ENCODE measurements at places on chromosomes 7 and 10. TPM values are rescaled to one million over a fixed set of nuclear protein-coding genes. Genes with fewer than 3 reads are reported as not detected.

DNA sequence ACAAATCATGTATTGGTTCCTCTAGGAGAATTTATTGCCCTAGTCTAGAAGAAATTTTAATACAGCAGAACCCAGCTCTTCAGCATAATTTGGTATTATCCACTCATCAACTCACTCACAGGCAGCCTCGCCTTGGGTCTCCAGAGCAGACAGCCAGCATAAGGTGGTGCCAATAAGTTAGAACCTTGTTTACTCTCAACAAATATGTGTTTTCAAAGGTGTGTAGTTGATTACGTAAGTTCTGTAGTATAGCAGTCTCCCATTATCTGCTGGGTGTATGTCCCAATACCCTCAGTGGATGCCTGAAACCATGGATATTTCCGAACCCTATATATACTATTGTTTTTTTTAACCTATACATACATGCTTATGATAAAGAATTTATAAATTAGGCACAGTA, 522.5 kb upstream of the LRRN3 start:
- no peaks in the 10 kb centered on the region for H3K4me1 ChIP-seq
- no peak overlapping the region for H3K27ac ChIP-seq
- no peak overlapping the region for H3K4me3 ChIP-seq
- H3K27me3 ChIP-seq = no peaks in the 10 kb centered on the region
- no peaks in the 10 kb centered on the region for H3K36me3 ChIP-seq
- DNase-seq = no peak

GRCh38 chr7:130400120-130400572, 19.9 kb downstream of the CPA1 start:
- H3K36me3 ChIP-seq = no peaks in the 10 kb centered on the region
- no peaks in the 10 kb centered on the region for H3K4me1 ChIP-seq
- no peaks in the 10 kb centered on the region for H3K27me3 ChIP-seq
- no peak overlapping the region for H3K27ac ChIP-seq
- DNase-seq = no peak
- H3K4me3 ChIP-seq = no peak overlapping the region

GRCh38 chr7:1158203-1159126, 1.5 kb downstream of the ZFAND2A start:
- H3K4me1 ChIP-seq = no peaks in the 10 kb centered on the region
- H3K4me3 ChIP-seq = peak overlapping the region; percentile 47
- H3K27me3 ChIP-seq = no peaks in the 10 kb centered on the region
- no peak for DNase-seq

- peaks cover 16% of the 10 kb centered on the region for H3K4me1 ChIP-seq
- H3K27ac ChIP-seq = no peak overlapping the region
- no peaks in the 10 kb centered on the region for H3K36me3 ChIP-seq
- H3K27me3 ChIP-seq = no peaks in the 10 kb centered on the region
- no peak for DNase-seq
These were observed 21.6 kb downstream of the TES start for GRCh38 chr7:116231949-116232348.

DNA sequence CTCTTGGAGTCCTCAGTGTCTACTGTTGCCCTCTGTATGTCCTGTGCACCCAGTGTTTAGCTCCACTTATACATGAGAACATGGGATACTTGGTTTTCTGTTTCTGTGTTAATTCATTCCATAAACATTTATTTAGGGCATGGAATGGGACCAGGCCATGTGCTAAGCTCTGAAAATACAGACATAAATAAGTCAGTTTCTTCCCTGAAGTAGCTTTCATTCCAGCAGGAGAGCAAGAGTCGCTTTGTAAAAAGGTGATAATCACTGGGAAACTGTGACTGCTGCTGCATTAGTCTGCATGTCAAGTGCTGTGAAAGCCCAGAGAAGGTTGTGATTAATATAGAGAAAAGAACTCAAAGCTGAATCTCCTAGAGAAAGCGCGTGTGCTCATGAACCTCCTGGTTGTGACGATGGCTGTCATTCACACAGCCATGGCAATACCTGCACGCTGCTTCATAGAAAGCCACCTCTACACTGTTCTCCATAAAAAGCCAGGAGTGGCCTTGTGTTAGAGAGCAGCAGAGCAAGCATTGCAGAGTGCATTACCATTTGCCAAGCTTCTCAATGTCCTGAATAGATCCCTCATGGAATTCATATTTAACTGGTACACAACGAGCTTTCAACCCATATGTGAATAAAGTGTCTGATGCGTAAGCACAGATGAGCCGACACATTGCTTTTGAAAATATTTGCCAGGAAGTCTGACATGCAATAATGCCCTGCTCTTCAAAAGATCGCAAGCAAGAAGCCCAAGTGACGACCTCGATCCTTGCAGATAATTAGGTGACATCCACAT, 30.6 kb upstream of the PITRM1 start:
- no peak overlapping the region for H3K27ac ChIP-seq
- no peak overlapping the region for H3K4me3 ChIP-seq
- no peak for DNase-seq
- H3K27me3 ChIP-seq = no peaks in the 10 kb centered on the region
- H3K36me3 ChIP-seq = no peaks in the 10 kb centered on the region

The ZNF786 gene
- total RNA-seq = 4.8 TPM

- H3K36me3 ChIP-seq = no peaks in the 10 kb centered on the region
- DNase-seq = no peak
- no peaks in the 10 kb centered on the region for H3K27me3 ChIP-seq
- no peaks in the 10 kb centered on the region for H3K4me1 ChIP-seq
- H3K27ac ChIP-seq = no peak overlapping the region
These were observed 223.5 kb upstream of the GHITM start for GRCh38 chr10:83915801-83916200.

GRCh38 chr10:79488336-79488735, 24.0 kb upstream of the EIF5AL1 start:
- H3K4me1 ChIP-seq = no peaks in the 10 kb centered on the region
- H3K4me3 ChIP-seq = no peak overlapping the region
- peak overlapping the region; percentile 39 for H3K27ac ChIP-seq
- no peaks in the 10 kb centered on the region for H3K27me3 ChIP-seq

DNA sequence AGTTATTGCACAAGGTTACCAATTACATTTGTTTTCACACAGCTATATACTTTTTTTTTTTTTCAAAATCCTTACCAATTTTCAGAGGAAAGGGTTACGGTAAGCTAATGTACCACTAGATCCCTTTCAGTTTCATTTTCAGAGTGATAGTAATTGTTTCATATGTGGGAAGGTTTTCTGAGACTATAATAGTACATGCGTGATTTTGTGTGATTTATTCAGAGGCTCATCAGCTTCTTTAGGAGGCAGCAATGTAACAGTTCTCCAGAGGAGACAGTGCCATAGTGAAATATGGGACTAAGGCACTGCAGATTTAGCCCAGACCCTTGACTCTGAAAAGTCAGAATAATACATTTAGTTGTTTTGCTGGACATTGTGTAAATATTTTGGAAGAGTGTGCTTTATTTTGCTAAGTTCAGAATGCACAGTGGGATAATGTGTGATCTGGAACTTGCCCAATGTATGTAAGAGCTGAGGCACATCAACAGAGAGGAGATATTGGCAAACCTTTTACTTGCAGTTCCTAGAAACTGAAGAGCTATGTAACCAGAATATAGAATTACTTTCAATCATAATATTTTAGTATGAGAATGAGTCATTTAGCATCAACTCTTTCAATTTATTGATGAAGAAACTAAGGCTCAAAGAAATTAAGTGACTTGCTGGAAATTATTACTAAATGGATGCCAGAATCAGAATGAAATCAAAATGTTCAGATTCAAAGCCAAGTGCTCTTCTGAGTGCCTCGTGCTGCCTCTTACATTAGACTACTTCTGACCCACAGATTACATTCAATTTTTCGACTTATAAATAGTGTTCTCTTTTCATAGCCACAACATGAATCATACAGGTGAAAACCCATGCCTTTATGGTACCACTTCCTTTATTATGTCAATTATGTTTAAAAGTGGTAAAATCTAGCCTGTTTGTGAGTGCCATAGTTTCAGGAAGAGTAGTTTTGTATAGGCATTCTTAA, 207.7 kb upstream of the TEX47 start:
- H3K27ac ChIP-seq = no peak overlapping the region
- H3K27me3 ChIP-seq = no peaks in the 10 kb centered on the region
- peak overlapping the region; percentile 16 for H3K4me3 ChIP-seq
- no peak for DNase-seq
- no peaks in the 10 kb centered on the region for H3K36me3 ChIP-seq
- no peaks in the 10 kb centered on the region for H3K4me1 ChIP-seq

DNA sequence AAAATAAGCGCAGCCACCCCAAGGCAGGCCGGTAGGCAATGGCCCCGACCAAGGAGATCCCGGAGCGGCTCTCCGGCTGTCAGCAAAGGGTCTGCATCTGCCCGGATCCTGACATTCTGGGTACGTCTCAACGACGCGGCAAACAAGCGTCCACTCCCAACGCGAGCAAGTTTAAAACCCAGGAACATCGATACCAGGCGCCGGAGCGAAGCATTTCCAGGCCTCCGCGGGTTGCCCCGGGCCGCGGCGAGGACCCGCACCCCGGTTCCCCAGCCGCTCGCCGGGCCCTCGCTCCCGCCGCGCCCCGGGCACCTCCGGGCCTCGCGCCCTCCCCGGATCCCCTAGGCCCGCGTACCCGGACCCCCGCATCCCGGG, 453 bp downstream of the URGCP start:
- no peaks in the 10 kb centered on the region for H3K27me3 ChIP-seq
- DNase-seq = peak; percentile 38
- peaks cover 6% of the 10 kb centered on the region for H3K4me1 ChIP-seq
- no peaks in the 10 kb centered on the region for H3K36me3 ChIP-seq
- H3K4me3 ChIP-seq = peak overlapping the region; percentile 56

GRCh38 chr7:49001610-49002033, 77.3 kb downstream of the CDC14C start:
- no peak overlapping the region for H3K4me3 ChIP-seq
- no peaks in the 10 kb centered on the region for H3K4me1 ChIP-seq
- DNase-seq = peak; percentile 37
- no peak overlapping the region for H3K27ac ChIP-seq
- H3K36me3 ChIP-seq = no peaks in the 10 kb centered on the region
- no peaks in the 10 kb centered on the region for H3K27me3 ChIP-seq

DNA sequence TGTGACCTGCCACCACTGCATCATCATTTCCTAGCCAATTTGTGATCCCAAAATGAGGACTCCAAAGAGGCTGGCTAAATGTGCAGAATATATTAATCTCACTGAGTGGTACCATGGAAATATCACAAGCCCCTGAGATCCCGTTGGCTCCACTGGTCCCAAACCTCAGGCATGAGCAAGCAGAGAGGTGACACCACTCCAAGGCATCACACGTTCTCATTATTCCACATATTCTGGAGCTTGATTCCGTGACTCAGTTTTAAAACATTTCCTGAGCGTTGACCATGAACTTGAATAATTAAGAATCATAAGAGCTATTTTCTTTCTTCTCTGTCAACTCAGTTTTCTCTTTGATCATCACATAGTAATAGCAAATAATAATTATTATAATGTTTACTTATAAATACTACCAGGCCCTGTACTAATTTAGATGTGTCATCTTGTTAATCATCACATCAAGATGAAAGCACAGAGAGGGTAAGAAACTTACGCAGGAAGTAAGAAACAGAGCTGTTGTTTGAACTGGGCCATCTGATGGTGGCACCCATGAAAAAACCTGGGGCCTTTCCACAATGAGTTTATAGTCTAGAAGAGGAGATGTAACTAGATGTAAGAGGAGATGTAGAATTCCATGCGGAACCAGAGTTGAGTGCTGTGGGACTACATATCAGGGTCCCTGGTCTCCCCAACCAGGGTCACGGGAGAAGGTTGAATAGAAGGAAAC, 3.5 kb downstream of the APBB1IP start:
- H3K27me3 ChIP-seq = no peaks in the 10 kb centered on the region
- no peaks in the 10 kb centered on the region for H3K36me3 ChIP-seq
- H3K4me1 ChIP-seq = no peaks in the 10 kb centered on the region
- H3K27ac ChIP-seq = no peak overlapping the region
- DNase-seq = no peak

DNA sequence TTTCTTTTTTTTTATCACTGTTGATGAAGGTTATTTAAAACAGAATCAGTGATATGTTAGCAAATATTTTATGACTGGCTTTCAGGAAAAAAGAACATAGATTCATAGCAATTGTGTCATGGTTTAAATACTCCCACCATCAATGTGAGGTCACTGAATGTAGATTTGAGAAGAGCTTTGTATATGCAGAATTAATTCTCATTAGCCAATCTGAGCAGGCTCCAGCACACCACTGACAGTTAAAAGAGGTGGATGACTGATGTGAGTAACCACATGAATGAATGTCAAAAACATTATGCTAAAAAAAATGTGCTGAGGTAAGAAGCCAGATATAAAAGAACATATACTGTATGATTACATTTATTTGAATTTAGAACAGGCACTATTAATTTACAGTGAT, 174.8 kb upstream of the KAT6B start:
- H3K36me3 ChIP-seq = no peaks in the 10 kb centered on the region
- DNase-seq = no peak

The PRF1 gene
- total RNA-seq = 1.3 TPM

The FEZF1 gene
- not detected for total RNA-seq

The ITPRID1 gene
- 0.91 TPM for total RNA-seq

The MRPS17 gene
- total RNA-seq = 19.3 TPM

GRCh38 chr10:17354781-17355180, 99.6 kb downstream of the ST8SIA6 start:
- no peak for DNase-seq
- H3K4me3 ChIP-seq = no peak overlapping the region
- H3K4me1 ChIP-seq = no peaks in the 10 kb centered on the region
- no peaks in the 10 kb centered on the region for H3K27me3 ChIP-seq
- H3K36me3 ChIP-seq = no peaks in the 10 kb centered on the region

The ZNF425 gene
- 1.0 TPM for total RNA-seq

GRCh38 chr10:124220547-124220946, 127.1 kb upstream of the CHST15 start:
- no peaks in the 10 kb centered on the region for H3K27me3 ChIP-seq
- no peaks in the 10 kb centered on the region for H3K36me3 ChIP-seq
- H3K27ac ChIP-seq = no peak overlapping the region

The HABP2 gene
- 0.79 TPM for total RNA-seq

GRCh38 chr7:117036836-117037235, 83.5 kb downstream of the ST7 start:
- H3K4me1 ChIP-seq = no peaks in the 10 kb centered on the region
- no peak overlapping the region for H3K27ac ChIP-seq
- H3K4me3 ChIP-seq = no peak overlapping the region

- H3K27me3 ChIP-seq = no peaks in the 10 kb centered on the region
- DNase-seq = peak; percentile 86
- no peak overlapping the region for H3K4me3 ChIP-seq
- H3K27ac ChIP-seq = peak overlapping the region; percentile 88
- no peaks in the 10 kb centered on the region for H3K36me3 ChIP-seq
- peaks cover 6% of the 10 kb centered on the region for H3K4me1 ChIP-seq
These were observed 87.2 kb upstream of the A1CF start for GRCh38 chr10:50972591-50972990.
